ENCODE measurements at places on chromosomes 7 and 10.

GRCh38 chr7:102094316-102094650, 192.4 kb upstream of the SH2B2 start:
- DNase-seq, result no peak

- DNase-seq, result peak; percentile 4
Observed at GRCh38 chr7:87028636-87029035, 30.8 kb downstream of the ELAPOR2 start.

GRCh38 chr10:92690211-92690914, 608 bp downstream of the HHEX start:
- DNase-seq, result peak; percentile 40

DNA sequence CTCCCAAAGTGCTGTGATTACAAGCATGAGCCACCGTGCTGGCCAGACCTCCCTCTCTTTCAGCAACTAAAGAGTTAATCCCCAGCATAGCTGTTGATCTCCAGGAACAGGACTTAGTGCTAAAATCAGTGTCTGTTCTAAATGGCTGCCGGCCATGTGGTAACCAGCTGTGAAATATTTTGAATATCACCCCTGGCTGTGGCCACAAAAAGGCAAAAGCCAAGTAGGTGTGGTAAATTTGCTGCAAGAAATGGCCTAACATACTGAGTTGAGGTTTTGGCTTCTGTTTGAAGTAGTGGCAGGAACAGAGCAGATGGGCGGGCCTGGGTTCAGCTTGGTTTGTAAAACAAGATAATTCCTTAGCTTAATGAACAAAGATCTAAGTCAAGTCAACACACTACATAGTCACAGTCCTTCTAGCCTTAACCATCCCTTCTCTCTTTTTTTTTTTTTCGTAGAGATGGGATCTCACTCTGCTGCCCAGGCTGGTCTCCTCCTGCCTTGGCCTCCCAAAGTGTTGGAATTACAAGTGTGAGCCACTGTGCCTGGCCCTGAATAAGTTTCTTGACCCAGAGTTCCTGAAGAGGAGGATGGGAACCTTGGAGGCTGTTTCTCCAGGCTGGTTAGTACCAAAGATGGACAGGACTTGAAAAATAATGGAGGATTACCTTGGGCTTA, 22.7 kb upstream of the AGFG2 start:
- no peak for DNase-seq

- no peak for DNase-seq
Observed at GRCh38 chr10:126064512-126064911, 168.1 kb downstream of the FANK1 start.

DNA sequence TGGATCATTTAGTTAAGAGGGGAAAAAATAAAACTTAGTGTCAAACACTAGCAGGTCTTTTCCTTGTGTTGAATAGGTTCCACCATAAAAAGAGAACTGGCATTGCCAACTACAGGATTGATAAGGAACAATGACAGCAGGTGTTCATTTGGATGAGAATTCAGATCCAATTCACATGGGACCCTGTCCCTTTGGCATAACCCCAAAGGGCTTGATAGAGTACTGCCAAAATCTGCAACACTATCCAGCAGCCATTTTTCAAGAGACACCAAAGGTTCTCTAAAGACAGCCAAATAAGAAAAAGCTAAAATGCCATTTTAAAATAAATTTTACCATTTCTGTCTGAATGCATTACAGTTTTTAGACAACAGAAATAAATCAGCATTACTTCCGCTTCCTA, 422.3 kb downstream of the DGKB start:
- no peak for DNase-seq

DNA sequence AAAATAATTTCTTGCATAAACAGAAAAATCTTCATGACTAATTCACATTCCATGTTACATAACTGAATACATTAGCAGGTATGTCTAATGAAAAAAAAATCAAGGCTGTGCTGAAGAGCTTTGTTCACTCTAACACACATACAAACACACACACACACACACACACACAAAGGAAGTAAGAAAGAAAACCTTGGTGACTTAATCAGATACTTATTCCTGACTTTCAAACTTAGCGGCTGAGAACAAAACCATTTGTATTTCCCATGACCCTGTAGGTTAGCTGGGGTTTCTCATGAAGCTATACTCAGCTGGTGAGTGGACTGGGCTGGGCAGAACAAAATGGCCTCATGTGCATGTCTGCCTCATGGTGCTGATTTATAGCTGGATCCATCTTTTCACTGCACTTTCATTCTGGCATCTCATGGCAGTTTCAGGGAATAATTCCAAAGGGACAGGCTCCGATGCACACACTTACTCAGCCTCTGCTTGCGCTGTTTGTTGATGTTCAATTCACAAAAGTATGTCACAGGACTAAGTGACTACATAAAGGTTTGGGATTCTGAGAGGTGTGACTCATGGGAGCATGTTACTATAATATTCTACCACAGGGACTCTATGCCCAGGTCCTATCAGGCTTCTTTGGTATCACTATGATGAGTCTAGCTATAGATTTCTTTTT, 161.2 kb downstream of the PCLO start:
- no peak for DNase-seq

- DNase-seq, result no peak
Observed at GRCh38 chr7:135213831-135214230, 2.5 kb upstream of the WDR91 start.

DNA sequence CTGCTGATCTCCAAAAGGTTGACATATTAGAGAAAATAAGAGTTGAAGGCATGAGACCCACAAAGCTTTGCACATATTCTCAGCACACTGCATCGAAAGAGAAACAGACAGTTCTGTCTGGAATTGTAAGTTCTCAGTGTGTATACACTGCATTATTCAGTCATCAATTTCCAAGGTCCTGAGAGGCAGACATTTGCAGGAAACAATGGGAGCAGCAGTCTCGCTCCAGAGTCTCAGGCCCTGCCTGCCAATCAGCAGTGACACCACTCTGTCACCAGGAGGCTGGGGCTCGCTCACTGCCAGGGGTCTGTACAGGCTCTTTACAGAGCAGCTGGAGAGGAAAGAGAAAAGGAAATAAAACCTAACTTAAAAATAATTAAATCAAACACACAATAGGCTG, 36.3 kb downstream of the JAZF1 start:
- DNase-seq, result peak; percentile 58

DNA sequence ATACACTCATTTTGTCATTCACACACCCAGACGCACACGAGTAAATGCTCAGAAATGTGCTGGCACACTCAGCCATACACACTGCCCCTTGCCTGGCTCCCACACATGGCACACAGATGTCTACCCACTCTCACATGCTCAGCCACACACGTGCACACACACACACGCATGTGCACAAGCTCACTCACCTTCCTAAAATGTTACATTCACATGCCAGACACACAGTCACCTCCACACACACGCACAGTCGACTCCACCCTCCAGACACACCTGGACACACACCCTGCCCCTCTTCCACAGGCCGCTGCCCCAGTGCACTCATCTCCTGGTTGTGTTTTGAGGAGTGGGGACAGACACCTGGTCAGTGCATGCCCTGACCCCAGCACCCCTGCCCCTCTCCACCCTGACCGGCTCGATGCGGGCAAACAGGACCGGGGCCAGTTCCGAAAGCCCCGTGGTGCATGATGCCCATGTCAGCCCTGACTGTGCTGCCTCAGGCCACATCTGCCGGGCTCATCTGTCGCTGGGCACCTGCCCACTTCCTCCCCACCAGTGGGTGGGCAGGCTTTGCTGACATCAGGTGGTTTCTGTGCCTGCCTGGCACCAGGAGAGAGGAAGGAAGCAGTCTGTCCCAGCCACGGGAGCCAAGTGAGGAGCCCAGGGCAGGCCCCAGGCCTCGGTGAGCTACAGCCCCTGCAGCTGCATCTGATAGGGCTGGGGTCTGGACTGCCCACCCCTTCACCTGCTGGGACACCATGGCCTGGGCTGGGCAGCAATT, 84.9 kb upstream of the ZNF716 start:
- no peak for DNase-seq

GRCh38 chr7:73623798-73624668, at the start of gene MLXIPL:
Gene MLXIPL, minus strand, starts transcription at chr7:73624522. Its CDS starts 30 bp downstream, at chr7:73624492.
- peak; percentile 94 for DNase-seq

DNA sequence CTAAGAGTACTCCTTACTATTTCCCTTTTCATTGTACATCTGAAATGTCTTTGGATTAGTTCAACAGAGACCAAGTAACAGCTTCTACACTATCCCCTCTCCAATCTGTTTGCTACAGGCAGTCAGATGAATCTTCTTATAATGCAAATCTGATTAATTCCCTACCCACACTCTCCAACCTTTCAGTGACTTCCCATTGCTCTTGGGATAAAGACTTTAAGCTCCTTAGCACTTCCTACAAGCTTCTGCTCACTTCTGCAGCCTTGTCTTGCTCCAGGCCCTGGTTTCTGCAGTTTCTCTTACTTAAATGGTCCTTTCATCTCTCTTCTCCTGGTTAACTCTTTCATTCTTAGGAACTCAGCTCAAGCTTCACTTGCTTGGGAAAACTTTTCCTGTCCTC, 65.2 kb upstream of the FEZF1 start:
- DNase-seq, result no peak

- DNase-seq, result no peak
Observed at GRCh38 chr10:117553815-117554172, 11.2 kb downstream of the EMX2 start.

- no peak for DNase-seq
Observed at GRCh38 chr7:87225696-87226095, 6.2 kb upstream of the TMEM243 start.

GRCh38 chr7:69908454-69908853, 310.2 kb downstream of the AUTS2 start:
- peak; percentile 89 for DNase-seq

GRCh38 chr10:5910323-5911100, 20.5 kb downstream of the FBH1 start:
- DNase-seq, result peak; percentile 92

- DNase-seq, result peak; percentile 33
Observed at GRCh38 chr7:106793015-106793975, 71.8 kb upstream of the PIK3CG start.
